ENCODE measurements at places on chromosomes 12 and 14. TPM values are rescaled to one million over a fixed set of nuclear protein-coding genes. Genes with fewer than 3 reads are reported as not detected.

Gene BIN2
- total RNA-seq, result not detected

Gene TNS2
- total RNA-seq, result 10.8 TPM

Gene AQP6
- total RNA-seq, result not detected

DNA sequence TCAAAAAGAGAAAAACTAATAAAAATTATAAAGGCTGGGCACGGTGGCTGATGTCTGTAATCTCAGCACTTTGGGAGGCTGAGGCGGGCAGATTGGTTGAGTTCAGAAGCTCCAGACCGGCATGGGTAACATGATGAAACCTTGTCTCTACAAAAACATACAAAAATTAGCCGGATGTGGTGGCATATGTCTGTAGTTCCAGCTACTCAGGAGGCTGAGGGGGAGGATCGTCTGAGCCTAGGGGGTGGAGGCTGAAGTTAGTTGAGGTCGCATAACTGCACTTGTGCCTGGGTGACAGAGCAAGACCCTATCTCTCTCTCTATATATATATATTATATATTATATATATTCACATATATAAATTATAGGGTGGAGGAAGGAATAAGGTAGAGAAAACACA lies 32.5 kb upstream of the ANO2 start:
- no peak for DNase-seq

GRCh38 chr12:67937822-67938221 lies 51.4 kb upstream of the IFNG-AS1 start:
- DNase-seq, result no peak

GRCh38 chr12:106386813-106387535 lies 29.4 kb downstream of the POLR3B start:
- no peak for DNase-seq

DNA sequence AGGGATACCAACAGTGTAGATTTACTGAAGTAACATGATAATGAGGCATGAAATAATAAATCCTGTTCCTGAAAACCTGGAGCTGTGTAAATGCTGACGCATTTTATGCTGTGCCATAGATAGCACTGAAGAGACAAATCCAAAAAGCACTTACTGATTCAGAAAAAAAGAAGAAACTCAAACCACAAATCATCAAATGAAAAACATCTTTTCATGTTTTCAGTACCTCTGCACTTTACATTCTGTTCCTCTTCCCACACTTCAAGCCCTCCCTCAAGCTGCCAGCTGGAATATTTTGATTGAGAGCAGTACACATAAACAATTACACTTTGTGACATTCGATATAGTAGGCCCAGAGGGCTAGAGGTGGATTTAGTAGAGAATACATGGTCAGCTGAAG lies 362.3 kb downstream of the NAV3 start:
- DNase-seq, result peak; percentile 5

DNA sequence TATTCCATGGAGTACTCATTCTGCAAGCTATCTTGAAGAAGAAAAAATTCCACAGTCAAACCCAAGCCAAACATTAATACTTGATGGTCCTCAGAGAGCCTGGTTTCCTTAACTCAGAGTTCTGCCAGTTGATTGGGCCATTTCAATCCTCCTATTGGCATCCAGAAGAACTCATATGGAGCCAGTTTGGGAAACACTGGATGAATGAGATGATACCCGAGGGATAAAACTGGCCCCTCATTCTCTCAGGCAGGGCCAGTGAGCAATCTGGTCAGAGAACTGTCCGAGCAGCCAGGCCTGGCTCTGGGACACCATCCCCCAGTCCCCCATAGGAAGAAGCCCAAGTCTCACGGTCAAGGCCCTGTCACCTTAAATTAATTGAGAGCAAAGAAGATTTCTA lies 48.8 kb downstream of the NUAK1 start:
- DNase-seq, result no peak

- DNase-seq, result peak; percentile 46
Observed at GRCh38 chr12:58877243-58877743, 43.0 kb downstream of the LRIG3 start.

DNA sequence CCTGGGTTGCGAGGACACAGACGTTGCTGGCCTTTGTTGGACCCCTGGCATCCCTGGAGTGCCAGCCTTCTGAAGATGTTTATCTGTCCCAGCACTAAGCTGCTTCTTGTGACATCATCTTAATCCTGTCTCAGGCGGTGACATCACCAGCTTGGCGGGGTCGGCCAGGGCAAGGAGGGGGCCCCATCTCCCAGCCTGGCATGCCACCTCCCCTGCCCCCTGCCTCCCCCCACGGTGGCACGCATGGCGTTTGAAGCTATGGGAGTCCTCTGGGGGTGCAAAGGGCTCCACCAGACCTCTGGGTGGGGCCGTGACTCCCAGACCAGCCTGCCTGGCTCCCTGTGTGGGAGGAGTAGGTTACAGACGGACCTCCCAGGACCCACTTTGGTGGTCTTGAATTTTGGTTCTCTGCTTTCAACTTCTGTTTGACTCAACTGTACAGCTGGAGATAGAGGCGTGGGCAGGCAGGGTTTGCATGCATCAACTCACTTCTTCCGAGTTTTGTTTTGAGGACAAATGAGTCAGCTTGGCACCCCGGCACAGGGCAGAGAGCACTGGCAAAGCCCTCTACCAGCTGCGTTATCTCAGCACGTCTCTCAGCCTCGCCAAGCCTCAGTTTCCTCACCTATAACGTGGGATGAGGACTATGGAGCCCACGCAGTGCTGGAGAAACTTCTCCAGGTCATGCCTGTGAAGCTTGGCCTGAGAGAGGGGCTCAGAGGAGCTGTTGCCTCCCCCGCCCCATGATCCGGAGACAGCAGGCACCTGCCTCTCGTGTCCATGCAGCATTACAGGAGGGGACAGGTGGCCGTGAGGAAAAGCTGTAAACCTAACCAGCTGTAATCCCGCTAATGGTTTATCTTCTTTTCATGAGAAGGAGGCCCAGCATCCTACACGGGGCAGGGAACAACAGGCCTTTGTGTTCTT lies 38.8 kb upstream of the EML1 start:
- DNase-seq, result peak; percentile 85

DNA sequence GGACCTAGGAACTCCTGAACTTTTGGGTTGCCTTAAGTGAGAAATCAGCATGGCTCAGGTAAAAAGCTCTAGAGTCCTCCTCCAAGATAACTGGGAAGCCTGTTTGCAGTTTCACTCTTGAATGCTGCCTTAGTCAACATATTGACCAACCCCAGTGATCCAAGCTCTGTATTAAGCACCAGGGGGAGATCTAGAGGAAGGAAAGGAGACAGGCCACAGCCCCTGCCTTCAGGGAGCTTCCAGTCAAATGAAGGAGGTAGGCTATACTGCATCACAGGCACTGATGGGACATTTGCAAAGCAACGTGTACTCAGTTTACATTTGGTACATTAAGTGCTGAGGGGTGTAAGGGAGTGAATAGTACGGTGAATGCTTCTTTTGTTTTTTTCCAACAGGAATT lies 1.2 kb upstream of the CSAD start:
- no peak for DNase-seq

DNA sequence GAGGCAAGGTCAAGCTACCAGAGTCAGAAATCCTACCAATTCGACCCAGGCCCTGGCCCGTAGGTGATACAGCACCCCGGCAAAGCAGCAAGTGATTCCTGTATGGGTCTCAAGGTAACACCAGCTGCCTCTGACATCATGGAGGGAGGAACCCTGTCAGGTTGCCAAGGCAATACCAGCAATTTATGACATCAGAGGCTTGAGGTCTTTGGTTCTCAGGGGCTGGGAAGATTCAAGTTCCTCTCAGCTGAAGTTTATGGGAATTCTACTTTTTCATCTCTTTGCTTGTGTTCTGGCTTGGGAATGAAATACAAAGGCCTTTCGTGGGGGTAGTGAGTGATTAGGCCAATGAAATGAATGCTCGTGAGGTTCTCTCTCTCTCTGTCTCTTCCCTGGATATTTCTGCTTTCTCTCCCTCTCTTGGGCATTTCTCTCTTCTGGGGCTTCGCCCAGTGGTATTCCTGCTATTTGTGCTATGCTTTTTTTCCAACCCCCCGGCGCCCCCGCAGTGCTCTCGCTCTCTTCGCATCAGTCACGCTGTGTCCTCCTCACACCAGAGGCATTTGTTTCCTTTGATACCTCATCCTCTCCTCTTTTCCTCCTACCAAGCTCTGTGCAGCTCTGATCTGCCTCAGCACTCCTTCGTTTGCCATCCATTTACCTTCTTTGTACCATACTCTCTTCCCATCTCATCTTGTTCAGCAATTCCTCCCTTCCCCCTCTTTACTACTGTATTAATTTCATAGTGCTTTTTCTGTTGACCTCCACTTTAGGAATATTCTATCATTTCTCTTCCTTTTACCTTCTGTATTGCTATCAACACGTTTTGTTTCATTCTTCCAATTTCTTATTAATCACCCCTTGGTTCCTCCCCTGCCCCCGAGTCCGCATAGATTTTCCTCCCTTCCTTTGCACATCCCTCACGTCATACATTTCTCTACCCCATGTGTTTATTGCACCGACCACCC lies 2.9 kb downstream of the ZFHX2 start:
- DNase-seq, result no peak

DNA sequence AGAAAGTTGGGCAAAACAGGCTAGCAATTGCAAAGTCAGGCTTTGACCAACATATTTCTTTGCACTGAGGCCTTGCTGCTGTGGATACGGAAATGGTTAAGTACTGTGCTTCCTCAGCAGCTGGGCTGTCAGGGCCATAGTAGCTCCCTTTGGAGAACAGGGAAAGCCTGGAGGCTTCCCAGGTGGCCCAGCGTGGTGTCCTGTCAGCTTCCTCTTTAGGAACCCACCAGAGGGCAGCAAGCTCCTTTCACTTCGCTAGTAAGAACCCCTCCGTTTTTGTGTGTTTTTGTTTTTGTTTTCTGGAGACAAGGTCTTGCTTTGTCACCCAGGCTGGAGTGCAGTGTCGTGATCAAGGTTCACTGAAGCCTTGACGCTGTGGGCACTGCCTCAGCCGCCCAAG lies 1.7 kb upstream of the CFAP251 start:
- peak; percentile 6 for DNase-seq

GRCh38 chr12:72273499-72273837 lies 1.3 kb downstream of the TRHDE start:
- no peak for DNase-seq

DNA sequence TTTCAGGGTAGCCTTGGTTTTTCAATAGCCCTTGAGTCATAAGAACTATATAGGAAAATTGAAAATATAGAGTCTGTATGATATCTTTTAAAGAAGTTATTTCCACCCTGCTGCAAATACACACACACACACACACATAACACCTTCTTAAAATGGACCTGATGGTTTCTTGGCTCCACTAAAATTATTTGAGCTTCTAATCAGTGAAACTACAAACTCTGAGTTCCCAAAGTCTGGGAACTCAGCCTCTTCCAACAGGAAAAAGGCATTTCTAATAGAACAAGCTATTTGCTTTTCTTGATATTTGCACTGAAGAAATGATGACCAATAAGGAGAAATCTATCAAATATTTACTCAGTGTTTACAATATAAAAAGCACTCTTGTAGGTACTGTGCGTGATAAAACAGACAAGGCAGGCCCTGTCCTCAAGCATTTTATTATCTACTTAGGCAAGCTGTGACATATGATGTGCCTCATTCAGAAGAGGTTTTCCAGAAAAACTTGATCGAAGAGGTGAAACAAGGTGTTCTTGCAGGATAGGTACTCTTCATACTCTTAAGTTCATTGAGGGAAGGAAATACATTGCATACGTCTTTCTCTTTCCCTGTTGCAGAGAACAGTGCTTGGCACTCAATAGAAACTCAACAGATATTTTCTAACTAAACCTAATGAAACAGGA lies 88.6 kb downstream of the MGST1 start:
- DNase-seq, result no peak
